ENCODE measurements at places on chromosomes 2 and 18.

GRCh38 chr2:160402997-160403979 lies 90.3 kb downstream of the RBMS1 start:
- DNase-seq: peak; percentile 46

GRCh38 chr2:61660511-61661388 lies 122.6 kb upstream of the XPO1 start:
- peak; percentile 14 for DNase-seq

- no peak for DNase-seq
These were observed 71.9 kb downstream of the VWC2L start for GRCh38 chr2:214482728-214483127.

DNA sequence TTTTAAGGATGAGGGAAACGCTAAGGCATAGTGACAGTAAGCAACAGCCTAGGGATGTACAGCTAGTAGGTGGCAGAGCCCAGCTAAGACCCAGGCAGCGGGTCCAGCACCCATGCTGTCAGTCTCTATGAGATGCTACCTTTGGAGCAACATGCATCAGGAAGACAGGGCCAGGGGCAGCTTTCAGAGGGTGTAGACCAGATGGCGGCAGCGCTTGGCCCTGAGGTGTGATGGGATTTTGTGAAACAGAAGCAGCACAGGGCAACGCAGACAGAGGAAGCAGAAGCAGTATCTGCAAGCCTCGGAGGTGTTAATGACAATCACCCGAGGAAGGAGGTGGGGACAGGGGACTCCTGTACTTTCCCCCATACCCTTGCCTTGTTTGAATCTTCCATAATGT lies 43.2 kb downstream of the SDC1 start:
- DNase-seq: no peak

- DNase-seq: no peak
These were observed 1224.7 kb upstream of the CELF4 start for GRCh38 chr18:38790303-38790702.

GRCh38 chr18:5546660-5547059 lies 2.9 kb upstream of the EPB41L3 start:
- DNase-seq: peak; percentile 68

DNA sequence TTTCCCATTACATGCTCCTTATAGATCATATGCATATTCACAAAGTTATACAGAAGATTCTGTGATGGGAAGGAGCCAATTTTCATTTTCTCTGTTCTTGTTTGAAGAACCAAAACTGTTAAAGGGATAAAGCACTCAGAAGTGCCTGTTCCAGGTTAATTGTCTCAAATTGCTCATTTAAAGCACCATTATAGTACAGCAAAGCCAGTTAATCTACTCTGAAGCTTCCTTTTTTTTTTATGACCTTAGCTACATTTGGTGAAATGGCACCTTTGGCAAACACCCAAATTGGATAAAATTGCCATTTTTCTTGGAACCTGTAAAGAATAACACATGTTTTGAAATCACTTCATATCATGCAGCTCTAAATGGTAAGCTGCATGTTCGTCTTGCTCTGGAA lies 1092.3 kb downstream of the BCL11A start:
- DNase-seq: no peak

GRCh38 chr18:9517869-9518268 lies 42.6 kb downstream of the RALBP1 start:
- DNase-seq: no peak

DNA sequence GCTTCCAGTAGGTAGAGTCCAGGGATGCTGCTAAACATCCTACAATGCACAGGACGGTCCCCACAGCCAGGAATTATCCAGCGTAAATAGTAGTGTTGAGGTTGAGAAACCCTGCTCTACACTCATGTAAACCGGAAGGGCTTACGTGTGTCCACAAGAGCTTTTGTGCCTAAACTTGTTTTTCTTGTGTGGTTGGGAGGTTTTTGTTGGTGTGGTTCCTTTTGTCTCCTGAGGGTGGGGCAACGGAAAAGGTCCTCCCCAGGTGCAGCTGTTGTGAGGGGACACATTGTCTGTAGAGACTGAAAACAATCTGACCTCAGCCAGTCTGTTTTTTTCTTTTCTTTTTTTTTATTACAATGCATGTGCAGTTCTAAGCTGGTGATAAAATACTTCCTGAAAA lies 72.7 kb upstream of the MGAT5 start:
- DNase-seq: no peak

DNA sequence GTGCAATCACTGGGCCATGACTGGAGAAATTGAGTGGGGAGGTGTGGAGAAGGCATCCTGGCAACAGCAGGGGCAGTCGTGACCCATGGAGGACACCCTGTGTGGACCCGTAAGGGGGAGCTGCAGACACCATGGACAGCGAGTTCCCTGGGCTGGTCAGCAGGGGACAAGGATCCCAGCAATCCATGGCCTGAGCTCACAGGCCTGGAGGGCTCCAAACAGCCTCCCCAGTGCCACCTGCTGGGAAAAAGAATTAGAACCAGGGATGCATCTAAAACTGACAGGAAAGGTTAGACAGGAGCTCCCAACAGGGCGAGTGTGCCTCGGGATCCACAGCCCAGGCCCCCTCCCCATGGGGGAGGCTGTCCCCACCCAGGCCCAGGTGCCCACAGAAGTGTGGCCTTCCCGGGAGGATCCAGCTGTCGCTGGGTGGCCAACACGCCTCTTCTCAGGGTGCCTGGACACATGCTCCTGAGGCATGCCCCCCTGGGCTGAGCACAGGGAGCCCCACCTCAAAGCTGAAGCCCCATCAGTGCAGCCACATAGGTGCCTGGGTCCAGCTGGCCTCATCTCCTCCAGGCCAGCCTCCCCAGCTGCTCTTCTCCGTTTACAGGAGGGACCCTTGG lies 20.5 kb upstream of the KIF1A start:
- DNase-seq: peak; percentile 88

DNA sequence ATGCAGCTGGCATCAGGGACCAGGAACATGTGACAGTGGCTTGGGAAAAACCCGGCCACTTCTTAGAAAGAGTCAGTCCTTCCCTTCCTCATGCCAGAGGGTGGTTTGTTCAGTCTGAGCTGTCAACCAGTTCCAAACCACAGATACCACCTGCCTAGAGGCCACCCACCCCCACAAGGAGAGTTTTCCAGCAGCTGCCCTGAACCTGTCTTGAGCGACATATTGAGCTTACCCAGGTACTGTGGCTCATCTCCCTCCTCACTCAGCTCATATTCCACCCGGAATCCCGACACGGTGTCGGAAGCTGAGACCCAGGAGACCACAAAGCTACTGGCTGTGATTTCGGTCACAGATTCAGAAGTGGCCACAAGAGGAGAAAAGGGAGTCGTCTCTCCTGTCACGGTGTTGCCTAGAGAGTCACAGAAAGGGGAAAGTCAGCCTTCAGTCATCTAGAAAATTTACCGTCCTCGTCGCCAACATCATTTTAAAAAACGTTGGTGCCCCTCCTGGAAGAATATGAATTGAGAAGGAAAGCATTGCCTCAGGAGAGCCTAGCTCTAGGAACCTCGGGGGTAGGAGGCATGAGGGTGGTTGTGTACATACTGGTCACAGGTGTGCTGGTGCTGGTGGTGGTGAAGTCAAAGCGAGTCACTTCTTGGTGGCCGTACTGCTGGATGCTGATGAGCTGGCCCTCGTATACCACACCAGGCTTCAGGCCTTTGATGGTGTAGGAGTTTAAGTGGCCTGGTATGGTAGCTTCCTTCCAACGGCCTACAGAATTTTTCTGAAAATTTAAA lies 26.3 kb downstream of the FN1 start:
- no peak for DNase-seq

GRCh38 chr2:164910101-164910899 lies 45.0 kb downstream of the SLC38A11 start:
- DNase-seq: peak; percentile 80

- no peak for DNase-seq
These were observed 235.4 kb upstream of the SLC14A2 start for GRCh38 chr18:45379903-45380302.

GRCh38 chr2:156437272-156437930 lies 1.2 kb downstream of the GPD2 start:
- DNase-seq: no peak

DNA sequence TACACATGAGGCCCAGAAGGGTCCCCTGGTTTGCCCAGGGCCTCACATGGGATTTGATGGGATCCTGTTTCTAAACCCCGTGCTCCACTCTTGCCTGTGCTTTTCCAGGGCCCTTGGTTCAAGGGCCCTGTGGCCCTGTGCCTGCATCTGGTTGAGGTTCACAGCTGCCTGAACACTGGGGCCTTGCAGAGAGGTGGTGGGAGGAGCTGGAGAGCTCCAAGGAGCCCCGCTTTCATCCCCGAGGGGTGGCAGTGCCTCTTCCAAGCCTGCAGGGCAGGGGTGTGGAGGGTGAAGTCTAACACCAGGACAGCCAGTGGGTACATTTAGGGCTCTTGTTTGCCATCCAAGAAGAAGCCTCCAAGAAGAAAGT lies 82.3 kb downstream of the GLI2 start:
- DNase-seq: no peak

Data from hepatocyte (in vitro differentiated cells).